GM04503 (cell line): ENCODE measurements at places on chromosomes 13 and 19.

GRCh38 chr19:35267353-35267817 is 1.4 kb upstream of the USF2 start:
- DNase-seq = no peak

DNA sequence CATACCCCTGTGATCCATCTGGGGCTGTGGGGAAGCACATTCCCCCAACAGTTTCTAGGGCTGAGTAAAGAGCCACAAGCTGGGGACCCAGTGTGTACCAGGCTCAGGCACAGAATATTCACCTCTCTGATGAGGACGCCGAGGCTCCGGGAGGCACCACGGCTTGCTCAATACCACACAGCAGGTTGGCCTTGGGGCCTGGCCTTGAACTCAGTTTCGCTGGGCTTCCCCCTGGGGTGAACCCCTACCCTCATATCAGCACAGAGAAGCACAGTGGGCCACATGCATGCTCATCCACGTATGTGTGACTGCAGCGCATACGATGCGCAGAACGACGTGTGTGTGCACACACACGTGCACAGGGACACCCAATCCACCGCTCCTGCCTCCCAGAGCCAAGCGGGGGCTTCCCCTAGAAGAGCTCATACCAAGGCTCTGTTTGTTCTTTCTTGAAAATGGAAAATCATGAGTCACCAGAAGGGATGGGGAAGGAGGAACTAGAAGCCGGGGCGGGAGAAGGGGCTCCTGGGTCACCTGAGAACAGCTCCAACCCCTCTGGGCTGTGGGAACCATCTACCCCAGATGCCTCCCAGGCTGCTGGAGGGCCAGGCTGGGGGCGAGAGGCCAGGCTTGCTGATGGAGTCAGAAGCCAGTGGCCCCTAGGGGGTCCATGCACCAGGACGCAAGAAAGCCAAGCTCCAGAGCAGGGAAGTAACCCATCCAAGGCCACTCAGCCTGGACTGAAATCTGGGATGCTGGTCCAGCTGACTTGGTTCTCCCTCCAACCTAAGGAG is 4.9 kb upstream of the PDE4C start:
- no peak for DNase-seq

- no peak for DNase-seq
Measured at GRCh38 chr13:66162470-66162869, 1067.7 kb downstream of the PCDH9 start.

GRCh38 chr13:32737679-32738078 is 151.4 kb downstream of the PDS5B start:
- DNase-seq = no peak

DNA sequence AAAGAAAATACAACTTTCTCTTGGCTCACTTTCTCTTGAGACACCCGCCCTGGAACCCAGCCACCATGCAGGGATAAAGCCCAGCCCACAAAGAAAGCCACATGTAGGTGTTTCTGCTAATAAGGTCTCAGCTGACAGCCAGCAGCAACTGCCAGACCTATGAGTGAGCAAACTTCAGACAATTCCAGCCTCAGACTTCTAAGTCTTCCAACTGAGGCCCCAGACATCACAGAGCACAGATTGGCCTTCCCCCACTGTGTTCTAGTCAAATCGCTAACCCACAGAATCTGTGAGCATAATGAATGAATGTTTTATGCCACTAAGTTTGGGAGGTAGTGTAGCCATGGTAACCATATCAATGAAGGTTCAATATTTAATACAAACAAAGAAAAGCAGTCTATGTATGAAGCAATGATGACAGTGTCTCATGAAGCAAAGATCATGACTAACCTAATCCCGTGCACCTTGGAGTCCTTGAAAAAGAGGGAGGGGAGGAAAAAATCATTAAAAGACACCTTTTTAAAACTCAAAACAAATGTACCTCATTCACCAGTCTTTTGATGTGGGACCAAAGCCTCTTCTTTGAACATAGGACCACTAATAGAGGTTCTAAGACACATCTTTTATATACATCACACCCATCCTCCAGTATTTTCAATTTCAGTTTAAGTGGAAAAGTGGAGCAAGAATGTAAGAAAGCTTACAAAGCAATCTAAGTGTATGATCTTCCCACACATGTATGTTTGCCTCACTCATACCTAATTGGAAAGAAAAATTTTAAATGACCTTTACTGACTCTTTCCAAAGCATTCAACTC is 6.2 kb downstream of the MRPS31 start:
- DNase-seq = no peak

DNA sequence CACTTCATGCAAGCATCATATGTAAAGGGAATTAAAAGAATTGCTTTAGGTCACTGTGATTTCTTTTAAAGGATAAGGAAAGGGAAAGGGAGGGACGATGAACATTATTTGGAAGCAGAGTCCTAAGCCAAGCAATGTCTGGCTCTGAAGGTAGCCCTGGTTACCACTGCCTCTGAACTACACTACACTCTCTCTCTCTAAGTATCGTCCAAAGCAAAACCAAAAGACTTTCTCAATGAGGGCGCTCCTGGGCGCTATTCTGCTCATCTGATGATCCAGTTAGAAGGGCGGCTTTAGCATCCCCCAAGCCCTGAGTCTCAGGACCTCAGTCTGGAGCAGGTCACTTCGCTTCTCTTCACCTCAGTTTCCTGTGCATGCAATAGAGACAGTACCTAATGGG is 26.2 kb downstream of the FOXO1 start:
- no peak for DNase-seq
